Activated CD4-positive, CD25-positive, alpha-beta regulatory T cell treated with anti-CD3 and anti-CD28 coated beads, Interleukin-2, amount 50 U/mL, for 72 hours (primary cell): ENCODE measurements at places on chromosomes 12 and 14.
A peak's percentile ranks its signal among the peaks of the same experiment; 100 is the strongest.

DNA sequence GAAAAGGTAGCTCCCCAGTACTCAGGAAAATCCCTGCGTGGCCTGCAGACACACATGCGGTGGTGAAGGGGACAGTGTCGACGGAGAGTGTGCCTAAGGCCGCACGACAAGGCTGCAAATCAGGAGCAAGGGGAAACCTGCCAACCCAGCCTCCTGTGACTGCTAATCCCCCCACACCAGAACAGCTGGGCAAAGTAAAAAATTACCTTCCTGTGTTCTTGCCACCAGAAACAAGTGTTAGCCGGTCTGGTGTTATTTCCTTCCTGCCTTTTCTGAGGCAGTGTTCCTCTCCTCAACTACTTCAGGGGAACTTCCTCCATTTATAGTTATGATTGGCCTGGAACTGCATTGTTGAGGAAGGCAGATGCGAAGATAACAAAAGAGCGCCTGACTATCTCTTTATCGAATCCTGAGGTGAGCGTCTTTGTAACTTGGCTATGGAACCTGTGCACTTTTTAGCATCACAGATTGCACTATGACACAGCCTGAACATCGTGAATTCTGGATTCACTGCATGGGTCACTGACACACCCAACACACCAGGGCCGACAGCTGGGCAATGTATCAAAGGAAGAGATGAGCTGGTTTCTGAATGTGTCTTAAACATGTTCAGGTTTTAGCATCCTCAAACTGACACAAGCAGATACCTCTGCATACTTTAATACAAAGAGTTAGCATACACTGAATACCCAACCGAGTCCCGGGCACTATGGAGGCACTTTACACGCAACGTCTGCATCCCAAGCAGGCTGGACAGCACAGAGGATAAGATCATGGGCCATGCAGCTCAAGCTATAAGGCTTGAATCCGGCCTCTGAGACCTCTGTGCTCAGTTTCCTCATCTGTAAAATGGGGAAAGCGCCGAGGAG, 28.9 kb downstream of the SLC15A4 start:
- DNase-seq: no peak

- DNase-seq: no peak
Observed at GRCh38 chr14:90675399-90675798, 140.8 kb downstream of the TTC7B start.

- no peak for DNase-seq
Observed at GRCh38 chr14:93775744-93776143, 12.5 kb downstream of the PRIMA1 start.

DNA sequence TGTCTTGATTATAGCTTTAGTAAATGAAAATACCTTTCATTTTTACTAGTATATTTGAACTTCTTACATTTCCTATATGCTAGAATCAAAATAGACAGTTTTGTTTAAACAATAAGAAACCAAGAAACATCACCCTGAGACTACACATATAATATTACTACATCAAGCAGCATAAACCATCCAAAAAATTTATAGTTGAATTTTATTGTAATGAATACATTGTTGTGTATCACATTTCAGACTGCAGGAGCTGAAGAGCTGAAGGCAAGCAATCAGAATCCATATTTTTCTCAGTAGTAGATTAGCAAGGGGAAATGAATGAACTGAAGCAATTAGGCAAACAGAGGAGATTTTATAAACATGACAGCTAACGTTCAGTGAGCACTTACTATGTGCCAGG, 379.2 kb downstream of the BTG1 start:
- no peak for DNase-seq

DNA sequence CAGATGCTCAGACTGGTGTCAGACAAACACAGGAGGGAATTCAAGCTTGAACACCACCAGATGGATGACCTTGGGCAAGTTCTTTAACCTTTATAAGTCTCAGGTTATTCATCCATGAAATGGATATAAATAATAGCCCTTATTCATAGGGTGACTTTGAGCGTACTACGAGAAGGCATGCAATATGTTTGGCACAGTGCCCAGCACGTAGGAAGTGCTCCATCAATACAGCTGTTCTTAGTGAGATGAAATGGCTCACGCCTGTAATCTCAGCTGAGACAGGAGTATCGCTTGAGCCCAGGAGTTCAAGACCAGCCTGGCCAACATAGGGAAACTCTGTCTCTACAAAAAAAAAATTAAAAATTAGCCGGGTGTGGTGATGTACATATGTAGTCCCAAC, 84.8 kb upstream of the FICD start:
- DNase-seq: no peak

DNA sequence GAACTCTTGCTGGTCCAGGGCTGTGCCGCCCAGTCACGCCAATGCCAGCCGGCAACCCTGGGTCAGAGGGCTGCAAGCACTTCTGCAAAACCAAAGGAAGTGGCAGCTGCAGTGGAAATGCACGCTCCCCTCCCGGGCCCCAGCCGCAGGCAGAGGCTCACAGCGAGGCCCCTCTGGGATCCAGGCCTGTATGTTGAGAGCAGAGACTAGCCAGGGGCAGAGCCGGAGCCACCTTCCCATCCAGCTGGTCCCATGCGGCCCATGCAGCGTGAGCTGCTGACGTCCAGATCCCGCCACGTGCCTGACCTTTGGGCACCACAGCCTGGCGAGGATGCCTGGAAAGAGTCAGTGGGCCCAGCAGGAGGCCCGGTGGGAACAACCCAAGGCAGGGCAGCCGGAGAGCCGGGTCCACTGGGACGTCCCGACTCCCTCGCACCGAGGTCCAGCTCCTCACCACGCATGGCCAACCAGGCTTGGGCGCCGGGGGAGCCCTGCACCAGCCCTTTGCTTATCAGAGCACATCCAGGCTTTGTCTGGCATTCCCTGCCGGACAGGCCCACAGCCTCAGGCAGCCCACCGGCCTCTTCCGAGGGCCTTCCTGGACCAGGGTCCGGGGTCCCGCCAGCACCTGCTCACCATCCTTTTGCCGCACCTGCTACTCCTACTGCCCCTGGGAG, 4.3 kb downstream of the GPR132 start:
- peak; percentile 34 for DNase-seq

- no peak for DNase-seq
Observed at GRCh38 chr12:70305794-70306193, 60.3 kb upstream of the KCNMB4 start.
